ENCODE measurements at places on chromosomes 6 and 20. TPM values are rescaled to one million over a fixed set of nuclear protein-coding genes. Genes with fewer than 3 reads are reported as not detected.

Gene PGBD1
- total RNA-seq, result 7.7 TPM

Gene KCNB1
- 0.41 TPM for total RNA-seq

Gene PAX1
- total RNA-seq, result not detected

Gene KIF13A
- 86.8 TPM for total RNA-seq

Gene MCHR2
- not detected for total RNA-seq

Gene MMP24
- total RNA-seq, result 0.16 TPM

- DNase-seq, result no peak
Observed at GRCh38 chr6:44561832-44562665, 174.5 kb downstream of the CDC5L start.

DNA sequence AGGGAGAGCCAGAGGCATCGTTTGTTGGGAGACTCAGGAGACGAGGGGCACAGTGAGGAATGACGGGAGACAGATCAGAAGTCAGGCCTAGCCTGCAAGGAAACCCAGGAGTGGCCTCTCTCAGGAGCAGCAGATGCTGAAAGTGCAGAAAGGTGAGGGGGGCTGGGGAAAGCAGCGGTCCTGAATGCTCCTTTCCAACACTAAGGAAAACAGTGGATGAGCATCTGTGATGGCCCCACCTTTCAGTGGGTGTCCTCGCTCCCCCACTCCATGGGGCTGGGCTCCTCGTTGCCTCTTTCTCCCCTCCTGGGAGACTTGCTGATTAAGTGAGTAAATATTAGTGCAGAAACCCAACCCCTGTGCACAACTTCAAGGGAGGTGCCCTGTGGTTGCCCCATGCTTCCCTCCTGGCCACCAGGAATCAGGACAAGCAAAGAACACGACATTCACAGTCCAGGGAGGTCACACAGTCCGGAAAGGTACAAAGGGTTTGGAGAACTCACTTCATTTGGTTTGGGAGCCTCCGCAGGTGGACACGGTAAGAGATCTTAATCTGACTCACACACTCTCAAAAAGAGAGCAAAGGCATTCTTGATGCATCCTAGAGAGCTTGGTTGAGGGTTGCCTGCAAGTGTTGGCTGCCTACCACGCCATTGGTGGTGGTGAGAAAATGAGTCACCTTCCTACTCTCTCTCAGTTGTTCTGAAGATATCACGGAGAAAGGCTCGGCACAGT is 9.7 kb upstream of the BPIFB1 start:
- DNase-seq, result no peak

GRCh38 chr6:107668743-107669474 is 155.2 kb downstream of the SCML4 start:
- DNase-seq, result no peak

DNA sequence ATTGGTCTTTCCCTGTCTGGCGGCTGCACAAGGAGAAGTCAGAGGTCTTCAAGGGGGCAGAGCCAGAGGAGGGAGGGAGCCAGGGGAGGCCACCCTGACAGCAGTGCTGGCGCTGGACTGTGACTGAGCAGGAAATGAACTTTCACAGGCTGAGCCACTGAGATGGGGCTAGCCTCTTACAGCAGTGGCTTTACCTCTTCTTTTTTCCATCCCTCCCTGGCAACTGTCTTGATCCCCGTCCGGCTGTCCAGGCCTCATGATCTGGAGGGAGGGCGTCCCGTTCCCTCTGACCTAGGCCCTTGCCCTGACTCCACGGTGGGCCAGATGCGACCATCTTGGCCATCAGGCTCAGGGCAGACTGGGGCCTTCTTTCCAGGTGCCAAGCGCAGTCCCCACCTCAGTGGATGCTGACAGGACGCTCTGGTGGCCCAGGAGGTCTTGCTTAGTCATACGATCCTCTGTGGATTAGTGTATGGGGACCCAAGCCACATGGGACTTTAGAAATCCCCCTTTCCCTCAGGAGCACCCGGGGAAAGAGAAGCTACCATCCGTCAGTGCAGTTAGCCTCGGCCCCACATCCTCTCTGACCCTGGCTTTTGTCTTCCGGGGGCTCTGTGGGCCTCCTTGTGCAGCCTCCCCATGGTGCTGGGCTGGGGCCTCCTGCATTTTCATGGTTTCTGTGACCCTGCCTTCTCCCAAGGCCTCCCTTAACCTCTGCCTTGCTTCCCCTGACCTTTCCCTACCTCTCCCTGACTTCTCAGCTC is 57.4 kb upstream of the CCDC167 start:
- no peak for DNase-seq

DNA sequence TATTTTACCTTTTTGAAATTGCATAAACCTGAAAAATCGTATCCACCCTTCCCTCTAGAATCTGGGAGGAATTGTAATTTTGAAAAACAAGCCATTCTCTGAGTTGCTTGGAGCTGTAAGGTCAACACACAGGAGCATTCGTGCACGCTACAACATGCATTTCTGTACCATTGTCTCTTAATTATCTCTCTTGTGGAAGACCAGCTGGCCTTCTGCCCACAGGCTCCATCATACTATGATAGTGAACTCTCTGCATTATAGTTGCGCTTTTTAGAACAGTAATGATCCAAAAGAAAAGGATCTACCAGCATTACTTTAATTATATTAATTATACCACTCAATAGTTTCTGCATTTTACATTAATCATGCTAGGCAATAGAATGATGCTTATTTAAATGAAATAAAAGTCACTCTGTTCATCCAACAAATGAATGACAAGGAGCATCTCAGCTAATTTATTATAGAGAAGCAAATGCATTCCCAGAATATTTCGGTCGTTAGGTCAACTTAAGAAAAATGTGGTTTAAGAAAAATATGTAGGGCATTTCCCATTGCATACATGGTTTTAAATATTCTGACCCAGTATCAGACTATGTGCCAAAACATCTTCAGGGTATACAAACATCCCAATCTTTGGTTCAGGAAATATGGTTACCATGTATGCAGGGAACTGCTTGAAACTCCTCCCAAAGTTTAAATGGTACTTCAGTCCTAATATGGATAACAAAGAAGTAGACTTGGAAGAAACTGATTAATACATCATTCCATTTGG is 263.5 kb downstream of the TFAP2A start:
- DNase-seq, result no peak

All from fibroblast of the aortic adventitia (primary cell).